ENCODE measurements at places on chromosomes 13 and 19. TPM values are rescaled to one million over a fixed set of nuclear protein-coding genes. Genes with fewer than 3 reads are reported as not detected.
A peak's percentile ranks its signal among the peaks of the same experiment; 100 is the strongest.

The DNAAF3 gene
- total RNA-seq, result not detected

GRCh38 chr13:31116224-31116623 is 45.5 kb downstream of the HSPH1 start:
- H3K4me3 ChIP-seq, result no peak overlapping the region
- H3K27me3 ChIP-seq, result peaks cover 60% of the 10 kb centered on the region
- H3K36me3 ChIP-seq, result no peaks in the 10 kb centered on the region
- no peak overlapping the region for H3K27ac ChIP-seq

- no peaks in the 10 kb centered on the region for H3K4me1 ChIP-seq
- H3K4me3 ChIP-seq, result no peak overlapping the region
- H3K27ac ChIP-seq, result no peak overlapping the region
These were observed 119.3 kb downstream of the COL4A1 start for GRCh38 chr13:110187641-110188161.

- H3K27me3 ChIP-seq, result no peaks in the 10 kb centered on the region
- peaks cover 77% of the 10 kb centered on the region for H3K36me3 ChIP-seq
- peak overlapping the region; percentile 73 for H3K27ac ChIP-seq
- DNase-seq, result no peak
- peaks cover 71% of the 10 kb centered on the region for H3K4me1 ChIP-seq
These were observed 10.4 kb downstream of the DEDD2 start for GRCh38 chr19:42206871-42207755.

DNA sequence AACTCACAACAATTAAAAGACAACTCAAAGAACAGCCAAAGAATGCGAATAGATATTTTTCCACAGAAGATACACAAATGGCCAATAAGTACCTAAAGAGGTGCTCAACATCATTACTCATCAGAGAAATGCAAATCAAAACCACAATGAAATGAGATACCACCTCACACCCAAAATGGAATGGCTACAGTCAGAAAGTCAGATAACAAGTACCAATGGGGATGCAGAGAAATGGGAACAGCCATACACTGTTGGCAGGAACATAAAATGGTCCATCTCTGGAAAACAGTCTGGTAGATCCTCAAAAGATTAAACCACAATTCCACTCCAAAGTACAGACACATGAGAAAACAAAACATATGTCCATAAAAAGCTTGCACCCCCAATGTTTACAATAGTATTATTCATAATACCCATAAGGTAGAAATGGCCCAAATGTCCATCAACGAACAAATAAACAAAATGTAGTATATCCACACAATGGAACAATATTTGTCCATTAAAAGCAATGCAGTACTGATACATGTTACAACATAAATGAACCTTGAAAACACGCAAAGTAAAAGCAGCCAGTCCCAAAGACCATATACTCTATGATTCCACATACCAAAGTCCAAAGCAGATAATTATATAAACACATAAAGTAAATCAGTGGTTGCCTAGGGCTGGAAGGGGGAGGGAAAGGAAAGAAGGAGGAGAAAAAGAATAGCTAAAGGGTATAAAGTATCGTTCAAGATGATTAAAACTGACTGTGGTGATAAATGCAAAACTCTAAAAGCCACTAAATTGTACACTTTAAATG is 19.6 kb downstream of the USP12 start:
- no peaks in the 10 kb centered on the region for H3K27me3 ChIP-seq
- peaks cover 31% of the 10 kb centered on the region for H3K36me3 ChIP-seq
- no peak for DNase-seq
- H3K27ac ChIP-seq, result no peak overlapping the region
- no peak overlapping the region for H3K4me3 ChIP-seq

The SPIB gene
- 0.18 TPM for total RNA-seq

- no peaks in the 10 kb centered on the region for H3K27me3 ChIP-seq
- H3K4me3 ChIP-seq, result no peak overlapping the region
- H3K36me3 ChIP-seq, result no peaks in the 10 kb centered on the region
These were observed 494.3 kb downstream of the COG6 start for GRCh38 chr13:40149611-40150274.

The SIGLEC12 gene
- total RNA-seq, result 0.35 TPM

Data from activated CD4-positive, alpha-beta memory T cell treated with anti-CD3 and anti-CD28 coated beads, Interleukin-2, amount 10 ng/mL, durations not matched to agents 7 days and 5 days (primary cell).